Left colon (tissue), 2 donors: ENCODE measurements at places on chromosomes 2 and 18. TPM values are rescaled to one million over a fixed set of nuclear protein-coding genes. Genes with fewer than 3 reads are reported as not detected.

Gene C2orf80
- total RNA-seq, result not detected

Gene UGT1A6
- total RNA-seq, result 6.4 TPM

Gene DRC1
- total RNA-seq, result not detected

Gene CD28
- total RNA-seq, result 0.34 TPM

Gene FAM161A
- total RNA-seq, result 1.2 TPM

Gene RNF125
- total RNA-seq, result 12.0 TPM

Gene MYCN
- total RNA-seq, result 2.3 TPM

Gene LMAN2L
- total RNA-seq, result 14.6 TPM

Gene FARP2
- total RNA-seq, result 138 TPM

Gene TLX2
- not detected for total RNA-seq

Gene CHPF
- 27.8 TPM for total RNA-seq

Gene DSC2
- total RNA-seq, result 261 TPM

Gene VAPA
- total RNA-seq, result 242 TPM

Gene DTNA
- total RNA-seq, result 2.7 TPM

Gene PROKR1
- total RNA-seq, result 0.09 TPM

Gene CHAC2
- 4.5 TPM for total RNA-seq

Gene IL36A
- total RNA-seq, result not detected

Gene COL6A3
- total RNA-seq, result 79.5 TPM

Gene IL36G
- not detected for total RNA-seq

Gene ITGB6
- total RNA-seq, result 19.7 TPM

Gene PLCL1
- total RNA-seq, result 3.0 TPM

Gene CLEC4F
- total RNA-seq, result not detected

Gene CCDC141
- 1.2 TPM for total RNA-seq

Gene ADGRF3
- 0.34 TPM for total RNA-seq

Gene NAT8
- total RNA-seq, result not detected

Gene AQP12A
- total RNA-seq, result 0.92 TPM

Gene TOGARAM2
- total RNA-seq, result 0.64 TPM

Gene EN1
- total RNA-seq, result not detected

Gene IL1RL1
- 3.8 TPM for total RNA-seq

Gene OTOS
- not detected for total RNA-seq

Gene HOXD8
- total RNA-seq, result 6.2 TPM
